ENCODE measurements at places on chromosomes 6 and 20.

DNA sequence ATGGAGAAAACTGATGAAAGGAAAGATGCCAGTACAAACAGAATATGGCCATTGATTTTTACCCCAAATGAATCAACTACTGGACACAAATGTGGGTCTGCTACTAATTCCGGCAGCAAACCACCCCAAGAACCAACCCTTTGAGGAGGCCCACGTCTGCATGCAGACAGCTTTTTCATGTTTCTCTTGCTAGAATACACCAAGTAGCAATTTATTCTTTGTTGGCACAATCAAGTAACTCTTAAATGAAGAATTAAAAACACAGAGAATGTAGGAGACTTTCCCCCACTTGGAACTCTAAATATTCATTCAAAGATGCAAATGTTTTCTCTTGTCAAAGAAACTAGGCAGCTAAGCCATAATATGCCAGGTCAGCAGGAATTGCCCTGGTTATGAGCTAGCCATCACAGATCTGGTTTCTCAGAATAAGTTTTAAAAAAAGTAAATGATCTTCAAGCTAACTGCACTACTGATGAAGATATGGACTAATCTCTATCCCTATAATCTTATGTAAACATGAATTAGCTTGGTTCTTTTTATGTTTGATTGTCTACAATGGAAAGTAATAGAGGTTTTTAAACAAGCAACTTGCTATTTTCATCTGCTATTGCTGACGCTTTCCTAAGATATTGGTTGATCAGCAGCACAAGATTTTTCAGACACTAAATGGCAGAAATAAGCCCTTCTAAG lies 163.1 kb upstream of the THEMIS start:
- no peak for DNase-seq

GRCh38 chr6:131733376-131734016 lies 22.7 kb upstream of the CTAGE9 start:
- DNase-seq: no peak

- DNase-seq: no peak
Observed at GRCh38 chr20:49219924-49220831, 962 bp downstream of the DDX27 start.

DNA sequence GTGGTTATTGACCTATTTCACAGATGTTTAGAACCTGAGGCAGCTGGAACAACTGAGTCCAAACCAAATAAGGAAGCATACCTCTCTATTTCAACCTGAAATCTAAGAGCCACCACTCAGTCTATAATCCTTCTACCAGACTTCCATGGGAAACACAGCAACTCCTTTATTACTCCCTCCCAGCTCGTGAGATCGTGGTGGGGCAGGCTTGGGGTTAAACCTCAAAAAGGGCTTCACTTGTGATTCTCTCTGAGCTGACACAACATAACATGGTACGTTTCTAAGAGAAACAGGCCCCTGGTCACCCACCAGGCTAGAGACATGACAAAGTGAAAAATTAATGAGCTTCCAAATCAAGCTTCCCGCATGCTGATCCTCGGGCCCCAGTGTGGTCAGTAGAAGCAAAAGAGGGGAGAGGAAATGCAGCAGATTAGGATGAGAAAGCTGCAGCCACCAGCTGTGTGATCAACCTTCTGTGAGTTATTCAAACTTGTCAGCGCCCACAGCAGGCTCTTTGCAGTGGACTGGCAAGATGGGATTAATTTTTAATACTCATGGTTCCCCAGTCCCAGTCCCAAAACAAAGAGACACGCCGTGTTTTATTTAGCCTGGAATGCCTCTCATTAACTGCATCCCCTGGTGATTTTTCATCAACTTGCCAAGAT lies 9.3 kb downstream of the PKHD1 start:
- no peak for DNase-seq

- no peak for DNase-seq
Observed at GRCh38 chr20:62550087-62550632, 74.4 kb upstream of the GATA5 start.

GRCh38 chr20:1775117-1775516 lies 117.5 kb upstream of the SIRPG start:
- DNase-seq: no peak

DNA sequence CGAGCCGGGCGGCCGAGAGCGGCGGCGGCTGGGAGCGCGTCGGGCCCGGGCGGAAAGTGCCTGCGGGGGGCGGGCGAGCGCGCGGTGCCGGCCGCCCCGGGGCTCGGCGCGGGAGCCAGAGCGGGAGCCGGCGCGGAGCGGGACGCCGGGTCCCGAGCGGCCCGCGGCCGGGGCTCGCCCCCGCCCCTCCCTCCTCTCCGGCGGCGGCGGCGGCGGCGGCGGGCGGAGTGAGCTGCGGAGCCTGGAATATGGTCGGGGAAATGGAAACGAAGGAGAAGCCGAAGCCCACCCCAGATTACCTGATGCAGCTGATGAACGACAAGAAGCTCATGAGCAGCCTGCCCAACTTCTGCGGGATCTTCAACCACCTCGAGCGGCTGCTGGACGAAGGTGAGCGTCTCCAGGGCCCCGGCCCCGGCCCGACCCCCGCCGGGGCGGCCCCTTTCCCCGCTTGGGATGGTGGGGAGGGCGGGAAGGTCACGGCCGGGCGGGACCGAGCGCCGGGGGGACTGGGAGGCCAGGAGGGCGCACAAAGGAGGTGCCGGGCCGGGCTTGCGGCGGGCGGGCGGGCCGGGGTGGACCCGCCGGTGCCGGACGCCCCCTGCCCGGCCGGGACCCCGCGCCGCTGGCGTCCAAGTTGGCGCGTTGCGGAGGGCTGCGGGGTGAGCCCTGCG lies 565 bp downstream of the QKI start:
- no peak for DNase-seq

- DNase-seq: no peak
Observed at GRCh38 chr6:130303431-130303830, 62.4 kb upstream of the TMEM200A start.

GRCh38 chr6:119739769-119740168 lies 390.2 kb upstream of the MAN1A1 start:
- no peak for DNase-seq

- DNase-seq: no peak
Observed at GRCh38 chr6:144449911-144450597, 164.9 kb downstream of the UTRN start.

DNA sequence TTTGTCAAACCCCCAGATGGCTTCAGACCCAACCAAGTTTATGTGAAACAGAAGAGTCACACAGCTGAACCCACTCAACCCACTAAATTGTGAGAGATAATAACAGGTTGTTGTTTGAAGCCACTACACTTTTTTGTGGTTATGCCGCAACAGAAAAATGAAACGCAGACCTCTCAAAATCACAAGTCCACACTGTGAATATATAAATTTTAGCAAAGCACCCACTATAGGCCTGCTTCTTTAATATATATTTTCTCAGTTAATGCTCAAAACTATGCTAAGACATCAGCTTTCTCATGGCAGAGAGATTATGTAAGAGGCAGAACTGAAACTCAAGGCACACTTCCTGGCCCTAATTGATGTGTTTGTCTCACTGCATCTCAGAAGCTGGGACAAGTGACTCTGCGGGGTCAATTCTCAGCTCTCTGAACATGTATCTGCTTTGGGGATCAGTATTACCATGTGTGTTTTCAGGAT lies 27.7 kb downstream of the MAP3K5 start:
- DNase-seq: no peak

DNA sequence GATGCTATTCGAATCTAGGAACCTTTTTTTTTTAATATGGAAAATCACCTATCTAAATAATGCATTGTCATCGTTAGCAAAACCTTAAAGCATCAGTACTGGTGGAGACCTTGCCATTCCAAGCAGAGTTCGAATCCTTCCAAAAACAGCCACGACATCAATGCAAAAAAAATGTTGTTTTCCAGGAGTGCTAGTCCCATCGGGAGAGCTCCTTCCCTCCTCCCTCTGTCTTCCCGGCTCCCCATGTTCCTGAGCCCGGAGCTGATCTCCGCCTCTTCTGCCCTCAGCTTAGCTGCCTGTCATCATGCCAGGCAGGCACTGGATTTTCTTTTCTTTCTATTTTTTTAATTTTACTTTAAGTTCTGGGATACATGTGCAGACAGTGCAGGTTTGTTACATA lies 153.6 kb upstream of the QKI start:
- DNase-seq: no peak
